HS-27A (cell line): ENCODE measurements at places on chromosomes 7 and 10.

DNA sequence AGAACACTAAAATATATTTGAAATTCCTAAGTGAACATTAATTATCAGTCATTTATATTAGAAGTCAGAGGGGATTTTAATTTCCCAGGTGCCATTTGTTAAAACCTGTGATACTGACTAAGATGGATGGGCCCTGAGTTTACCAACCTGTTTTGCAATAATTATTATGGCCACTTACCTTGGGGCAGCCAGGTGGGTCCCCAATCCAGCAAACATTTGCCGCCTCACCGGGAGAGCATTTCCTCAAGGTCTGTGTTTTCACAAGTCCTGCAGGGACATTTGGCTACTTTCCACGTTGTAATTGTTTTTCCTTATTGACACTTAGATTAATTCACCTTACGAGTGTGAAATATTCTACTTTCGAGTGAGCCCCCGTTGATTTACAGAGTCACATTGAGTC is 251.2 kb upstream of the PPP2R2D start:
- DNase-seq = no peak

GRCh38 chr7:142749218-142749993 is at the start of gene PRSS1:
TSS of gene PRSS1 (plus strand) at chr7:142749472. CDS start at chr7:142749485, 13 bp downstream.
- no peak for DNase-seq

- DNase-seq = no peak
Observed at GRCh38 chr10:129099486-129099885, 367.6 kb upstream of the MGMT start.

- no peak for DNase-seq
Observed at GRCh38 chr10:32393911-32394310, 47.0 kb upstream of the EPC1 start.

DNA sequence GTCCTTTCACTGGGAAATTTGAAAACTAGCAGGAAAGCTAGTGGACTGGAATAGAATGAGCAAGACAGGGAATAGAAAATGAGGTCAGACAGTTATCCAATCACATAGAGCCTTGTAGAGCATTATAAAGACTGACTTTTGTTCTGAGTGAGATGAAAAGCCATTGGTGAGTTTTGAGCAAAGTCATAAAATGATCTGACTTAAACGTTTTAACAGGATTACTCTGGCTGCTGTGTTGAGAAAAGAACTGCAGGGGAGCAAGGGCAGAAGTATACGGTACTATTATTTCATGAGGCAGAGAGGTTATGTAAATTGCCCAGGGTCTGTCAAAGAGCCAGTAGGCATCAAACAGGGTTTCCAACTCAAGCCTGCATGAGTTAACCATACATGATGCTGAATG is 393.4 kb downstream of the TFEC start:
- no peak for DNase-seq

DNA sequence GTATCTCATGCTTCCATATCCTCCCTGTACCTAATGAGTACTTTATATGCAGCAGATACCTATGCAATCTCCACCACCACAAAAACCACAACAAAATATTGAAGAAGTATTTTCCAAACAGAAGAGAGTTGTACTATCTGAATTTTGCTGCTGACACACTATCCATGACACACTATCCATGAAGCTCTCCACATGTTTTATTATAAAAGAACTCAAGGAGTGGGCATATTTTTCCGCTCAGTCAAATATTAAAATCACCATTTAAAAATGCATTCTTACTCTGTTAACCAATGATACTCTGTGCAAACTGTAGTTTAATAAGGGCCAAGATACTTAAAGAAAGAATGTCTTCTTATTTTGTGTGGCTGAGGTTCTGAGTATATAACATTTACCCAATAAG is 2.8 kb downstream of the BET1 start:
- peak; percentile 8 for DNase-seq

- no peak for DNase-seq
Observed at GRCh38 chr10:71504168-71504567, 107.4 kb downstream of the CDH23 start.

GRCh38 chr10:51502124-51502523 is 197.3 kb downstream of the CSTF2T start:
- DNase-seq = no peak

- no peak for DNase-seq
Observed at GRCh38 chr10:77850620-77851231, 75.8 kb downstream of the DLG5 start.

- DNase-seq = no peak
Observed at GRCh38 chr7:50273870-50274269, 30.6 kb upstream of the IKZF1 start.

DNA sequence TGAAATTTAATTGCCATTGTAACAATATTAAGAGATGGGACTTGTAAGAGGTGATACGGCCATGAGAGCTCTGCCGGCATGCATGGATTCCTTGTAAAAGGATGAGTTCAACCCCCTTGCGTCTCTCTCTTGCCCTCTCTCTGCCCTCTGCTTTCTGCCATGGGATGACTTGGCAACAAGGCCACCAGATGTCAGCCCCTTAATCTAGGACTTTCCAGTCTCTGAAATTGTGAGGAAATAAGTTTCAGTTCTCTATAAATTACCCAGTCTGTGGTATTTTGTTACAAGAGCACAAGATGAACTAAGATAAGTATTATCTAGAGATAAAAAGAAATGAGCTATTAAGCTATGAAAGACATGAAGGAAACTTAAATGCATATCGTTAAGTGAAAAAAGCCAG is 145.7 kb upstream of the AHR start:
- DNase-seq = no peak

GRCh38 chr10:121497513-121498470 is 100.5 kb downstream of the FGFR2 start:
- DNase-seq = no peak

DNA sequence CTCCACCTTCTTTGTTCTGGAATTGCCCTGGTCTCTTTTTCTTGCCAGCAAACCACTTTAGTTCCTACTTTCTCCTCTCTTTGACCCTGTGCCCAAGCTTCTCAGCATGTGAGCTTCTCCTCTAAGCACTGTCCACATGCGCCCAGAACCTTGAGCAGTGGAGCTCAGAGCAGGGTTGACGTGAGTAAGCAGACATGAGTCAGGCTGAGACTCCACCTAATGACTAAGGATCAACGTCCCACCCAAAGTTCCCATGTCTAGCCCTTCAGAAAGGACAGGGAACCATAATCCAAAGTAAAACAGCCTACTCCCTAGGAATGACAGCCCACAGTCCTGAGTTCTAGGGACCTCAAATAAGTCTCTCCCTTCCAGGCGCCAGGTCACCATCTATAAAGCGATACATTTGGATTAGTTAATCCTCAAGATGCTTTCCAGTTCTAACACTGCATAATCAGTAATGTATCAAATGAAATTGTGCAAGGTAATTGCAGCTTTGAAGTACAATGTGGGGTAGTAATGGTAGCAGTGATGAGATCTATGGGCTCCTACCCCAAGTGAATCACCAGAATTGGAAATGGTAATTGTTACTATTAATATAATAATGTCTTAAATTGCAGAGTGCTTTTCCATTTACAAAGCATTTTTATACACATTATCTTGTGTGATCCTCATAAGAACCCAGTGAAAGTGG is 44.5 kb downstream of the KCNMA1 start:
- DNase-seq = peak; percentile 66

- no peak for DNase-seq
Observed at GRCh38 chr7:85883-86515, 106.4 kb upstream of the FAM20C start.

DNA sequence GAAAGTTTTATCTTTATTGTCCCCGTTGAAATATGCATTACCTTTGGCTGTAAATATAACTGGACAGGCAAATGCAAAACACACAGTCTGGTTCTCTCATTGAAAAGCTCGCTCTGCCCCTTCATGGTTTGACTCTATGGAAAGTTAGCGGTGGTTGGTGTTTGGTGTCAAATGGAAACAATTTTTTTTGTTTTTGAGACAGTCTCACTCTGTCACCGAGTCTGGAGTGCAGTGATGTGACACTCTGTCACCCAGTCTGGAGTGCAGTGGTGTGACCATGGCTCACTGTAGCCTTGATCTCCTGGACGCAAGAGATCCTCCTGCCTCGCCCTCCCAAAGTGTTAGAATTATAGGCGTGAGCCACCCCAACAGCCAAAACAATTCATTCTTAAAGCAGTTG is 149.7 kb downstream of the LRRC4 start:
- DNase-seq = no peak

DNA sequence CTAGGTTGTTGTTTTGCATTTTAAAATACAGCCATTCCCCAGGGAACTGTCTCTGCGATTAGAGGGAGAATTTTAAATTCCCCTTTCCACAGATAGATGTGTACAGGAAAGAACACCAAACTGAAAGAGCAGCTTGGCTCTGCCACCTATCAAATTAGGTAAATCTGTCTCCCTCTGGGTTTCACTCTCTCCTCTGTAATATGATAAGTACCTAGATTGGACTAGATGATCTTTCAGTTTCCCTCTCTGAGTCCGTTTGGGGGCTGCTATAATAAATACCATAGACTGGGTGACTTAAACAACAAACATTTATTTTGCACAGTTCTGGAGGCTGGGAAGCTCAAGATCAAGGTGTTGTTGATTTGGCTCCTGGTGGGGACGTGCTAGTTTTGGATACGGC is 186.0 kb downstream of the KIF20B start:
- DNase-seq = no peak
